ENCODE measurements at places on chromosomes 5 and 9. TPM values are rescaled to one million over a fixed set of nuclear protein-coding genes. Genes with fewer than 3 reads are reported as not detected.

The SLC34A3 gene
- not detected for polyA plus RNA-seq

The C1QTNF2 gene
- polyA plus RNA-seq = not detected

The CDC20B gene
- polyA plus RNA-seq = not detected

The SPIN1 gene
- polyA plus RNA-seq = 49.1 TPM

The SLC35D2 gene
- polyA plus RNA-seq = 14.1 TPM

The SLIT3 gene
- polyA plus RNA-seq = 0.90 TPM

The SLC1A3 gene
- not detected for polyA plus RNA-seq

The CDH18 gene
- polyA plus RNA-seq = not detected

The TXNDC8 gene
- polyA plus RNA-seq = not detected

The OGN gene
- polyA plus RNA-seq = 0.13 TPM

The TMEM232 gene
- not detected for polyA plus RNA-seq

The LCP2 gene
- polyA plus RNA-seq = 276 TPM

The NUTM2F gene
- not detected for polyA plus RNA-seq

The CCNJL gene
- 29.7 TPM for polyA plus RNA-seq

The CCDC69 gene
- polyA plus RNA-seq = 256 TPM

The NNT gene
- polyA plus RNA-seq = 60.6 TPM

The MEIKIN gene
- polyA plus RNA-seq = not detected

The PCDHA9 gene
- polyA plus RNA-seq = not detected

The TUBB4B gene
- polyA plus RNA-seq = 98.2 TPM

The EIF4E1B gene
- not detected for polyA plus RNA-seq

The PCDHGC3 gene
- polyA plus RNA-seq = 1.3 TPM

The ZNF454 gene
- not detected for polyA plus RNA-seq

The CCL27 gene
- polyA plus RNA-seq = not detected

The OR1L8 gene
- polyA plus RNA-seq = 0.11 TPM

The INIP gene
- polyA plus RNA-seq = 27.9 TPM

The ALDH7A1 gene
- 1.4 TPM for polyA plus RNA-seq

The SLC36A2 gene
- polyA plus RNA-seq = not detected

The UBE2B gene
- 82.8 TPM for polyA plus RNA-seq

The SHC3 gene
- polyA plus RNA-seq = not detected

The SLC6A18 gene
- polyA plus RNA-seq = not detected

The B4GALT1 gene
- 44.2 TPM for polyA plus RNA-seq

The PLK2 gene
- 5.0 TPM for polyA plus RNA-seq

The COL5A1 gene
- not detected for polyA plus RNA-seq

The THBS4 gene
- not detected for polyA plus RNA-seq

The ZNF618 gene
- polyA plus RNA-seq = 3.9 TPM

The DOCK2 gene
- 121 TPM for polyA plus RNA-seq

The OSMR gene
- 0.20 TPM for polyA plus RNA-seq

The SLC45A2 gene
- polyA plus RNA-seq = not detected

The GABBR2 gene
- not detected for polyA plus RNA-seq

The FCN2 gene
- not detected for polyA plus RNA-seq

The OR5C1 gene
- not detected for polyA plus RNA-seq

The TMEFF1 gene
- polyA plus RNA-seq = not detected

All from immature natural killer cell (primary cell).